Peyer's patch (tissue), 4 donors: ENCODE measurements at places on chromosomes 4 and X. TPM values are rescaled to one million over a fixed set of nuclear protein-coding genes. Genes with fewer than 3 reads are reported as not detected.

GRCh38 chr4:114180481-114180880 is 201.0 kb upstream of the ARSJ start:
- no peak for DNase-seq

- no peak for DNase-seq
Measured at GRCh38 chr4:5972571-5972970, 45.7 kb downstream of the C4orf50 start.

DNA sequence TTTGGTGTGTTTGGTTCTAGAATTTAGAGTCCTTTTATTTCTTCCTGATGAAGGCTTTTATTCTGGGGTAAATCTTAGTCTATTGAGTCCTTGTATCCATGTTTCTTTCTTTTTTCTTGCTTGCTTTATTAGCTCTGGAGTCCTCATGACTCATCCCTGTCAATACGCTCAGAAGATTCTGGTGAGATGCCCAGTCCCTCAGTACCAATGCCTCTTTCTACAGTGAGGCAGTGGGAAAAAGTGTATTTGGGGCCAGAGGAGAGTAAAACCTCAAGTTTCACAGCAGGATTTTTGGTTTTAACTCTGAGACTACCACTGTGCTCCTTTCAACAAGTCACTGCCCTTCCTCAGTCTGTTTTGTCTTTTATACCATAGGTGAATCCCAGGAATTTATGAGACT is 368.0 kb downstream of the GBA3 start:
- no peak for DNase-seq

DNA sequence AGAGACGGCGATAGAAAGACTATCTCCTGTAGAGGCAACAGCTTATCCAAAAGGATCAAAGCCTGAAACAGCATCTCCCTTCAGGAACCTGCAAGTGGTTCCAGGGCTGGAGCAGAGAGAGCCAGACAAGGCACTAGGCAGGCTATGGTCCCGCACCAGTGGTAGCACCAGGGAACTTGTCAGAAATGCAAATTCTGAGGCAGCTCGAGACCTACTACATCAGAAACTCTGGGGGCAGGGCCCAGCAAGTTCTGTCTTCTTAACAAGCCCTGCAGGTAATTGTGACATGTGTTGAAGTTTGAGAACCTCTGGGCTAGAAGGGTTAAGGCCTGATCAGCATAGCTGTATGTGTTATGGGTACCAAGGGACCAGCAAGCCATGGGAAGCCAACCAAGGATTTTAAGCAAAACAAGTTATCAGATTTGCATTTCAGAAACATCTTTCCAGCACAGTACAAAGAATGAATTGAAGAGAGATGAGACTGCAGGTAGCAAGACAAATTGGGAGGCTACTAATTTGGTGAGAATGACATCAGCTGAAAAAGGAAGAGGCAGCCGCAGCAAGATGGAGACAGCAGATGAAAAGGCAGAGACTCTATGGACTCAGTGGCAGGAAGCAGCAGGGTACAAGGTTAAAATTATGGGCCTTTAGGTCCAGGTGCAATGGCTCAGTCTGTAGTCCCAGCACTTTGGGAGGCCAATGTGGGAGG is 139.7 kb downstream of the TSPAN5 start:
- peak; percentile 68 for DNase-seq

- DNase-seq, result no peak
Measured at GRCh38 chr4:94489098-94489497, 37.4 kb downstream of the PDLIM5 start.

DNA sequence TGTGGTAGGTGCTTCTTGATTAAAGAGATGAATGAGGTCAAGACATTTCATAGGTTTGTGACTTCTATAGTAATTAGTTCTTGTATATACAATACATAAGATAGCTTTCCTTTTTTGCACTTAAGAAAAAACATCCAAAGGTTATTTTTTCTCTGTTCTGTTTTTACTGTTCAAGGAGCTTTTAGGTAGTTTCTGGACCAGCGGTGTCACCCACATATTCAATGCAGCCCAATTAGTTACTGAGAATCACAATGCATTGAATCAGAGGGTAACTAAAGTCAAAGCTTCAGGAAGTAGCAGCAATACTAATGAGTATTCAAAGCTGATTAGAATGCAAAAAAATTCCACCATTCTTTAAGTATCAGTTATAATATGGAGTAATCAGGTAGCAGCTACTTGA is 211.6 kb downstream of the SH2D1A start:
- no peak for DNase-seq

DNA sequence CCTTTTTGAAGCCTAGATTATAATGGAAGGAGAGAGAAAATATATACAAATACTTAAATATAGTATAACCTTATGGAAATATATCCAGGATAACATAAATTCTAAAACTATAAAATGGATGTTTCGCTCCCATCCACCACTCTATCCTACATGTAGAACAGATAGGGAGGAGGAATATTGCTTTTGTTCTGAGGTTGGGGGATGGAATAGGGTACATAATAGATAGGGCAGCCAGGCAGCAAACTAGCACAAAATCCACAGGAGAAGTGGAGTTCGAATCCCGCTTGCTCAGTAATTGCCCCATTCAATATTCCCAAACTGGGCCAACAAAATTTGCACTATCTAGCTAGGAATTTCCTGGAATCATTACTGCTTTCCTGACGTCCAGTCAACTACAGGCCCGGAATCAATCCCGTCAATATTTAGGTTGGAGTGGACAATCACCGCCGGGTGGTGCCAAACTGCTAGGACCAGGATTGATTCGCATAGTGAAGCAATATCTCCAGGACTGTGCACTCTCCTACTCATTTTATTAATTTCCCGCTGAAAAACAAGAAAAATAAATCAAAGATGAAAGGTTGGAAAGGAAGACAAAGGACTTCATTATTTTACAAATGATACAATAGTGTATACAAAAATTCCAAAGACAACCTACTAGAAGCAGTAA is 40.4 kb upstream of the PAPSS1 start:
- no peak for DNase-seq

STOX2 gene
- 11.1 TPM for total RNA-seq

GRCh38 chrX:133350751-133351150 is 64.5 kb downstream of the GPC4 start:
- no peak for DNase-seq

GRCh38 chr4:94390804-94391410 is 48.3 kb upstream of the HPGDS start:
- DNase-seq, result no peak

- no peak for DNase-seq
Measured at GRCh38 chr4:169361756-169362155, 91.0 kb upstream of the SH3RF1 start.

GRCh38 chrX:148049441-148049840 is 68.3 kb downstream of the FMR1NB start:
- DNase-seq, result no peak

DNA sequence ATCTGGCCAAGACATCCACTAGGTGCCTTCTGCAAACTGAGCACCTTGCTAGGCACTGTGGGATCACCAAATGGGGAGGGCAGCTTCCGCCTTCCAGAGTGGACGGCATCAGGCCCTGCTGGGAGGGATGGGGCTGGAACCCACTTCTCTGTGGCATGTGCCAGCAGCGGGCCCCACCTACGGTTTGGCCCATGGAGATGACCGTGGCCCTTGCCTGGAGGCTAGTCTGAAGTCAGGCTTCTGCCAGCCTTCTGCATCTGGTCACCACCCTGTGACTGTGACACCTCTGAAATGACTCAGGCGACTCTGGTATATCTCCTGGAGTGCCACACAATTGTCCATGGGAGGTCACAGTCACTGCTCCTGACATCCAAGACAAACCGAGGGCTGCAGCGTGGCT is 7.2 kb downstream of the SSR4 start:
- DNase-seq, result no peak

DNA sequence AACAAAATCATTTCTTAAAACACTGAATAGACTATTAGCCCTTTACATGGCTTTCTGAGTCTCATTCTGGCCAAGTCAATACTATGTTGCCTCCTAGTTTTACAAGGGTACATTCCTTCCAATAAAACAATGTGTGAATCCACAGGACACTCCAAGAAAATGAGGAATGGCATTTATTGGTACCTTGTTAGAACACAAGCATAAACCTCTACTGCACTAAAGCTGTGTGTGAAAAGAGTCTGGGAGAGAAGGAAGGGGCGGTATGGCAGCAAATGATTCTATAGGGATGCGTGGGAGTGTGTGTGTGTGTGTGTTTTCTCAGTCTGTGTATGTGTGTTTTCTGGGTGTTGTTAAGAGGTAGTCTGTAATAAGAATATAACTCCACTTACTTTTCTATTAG is 48.9 kb downstream of the CXCL1 start:
- DNase-seq, result no peak

DNA sequence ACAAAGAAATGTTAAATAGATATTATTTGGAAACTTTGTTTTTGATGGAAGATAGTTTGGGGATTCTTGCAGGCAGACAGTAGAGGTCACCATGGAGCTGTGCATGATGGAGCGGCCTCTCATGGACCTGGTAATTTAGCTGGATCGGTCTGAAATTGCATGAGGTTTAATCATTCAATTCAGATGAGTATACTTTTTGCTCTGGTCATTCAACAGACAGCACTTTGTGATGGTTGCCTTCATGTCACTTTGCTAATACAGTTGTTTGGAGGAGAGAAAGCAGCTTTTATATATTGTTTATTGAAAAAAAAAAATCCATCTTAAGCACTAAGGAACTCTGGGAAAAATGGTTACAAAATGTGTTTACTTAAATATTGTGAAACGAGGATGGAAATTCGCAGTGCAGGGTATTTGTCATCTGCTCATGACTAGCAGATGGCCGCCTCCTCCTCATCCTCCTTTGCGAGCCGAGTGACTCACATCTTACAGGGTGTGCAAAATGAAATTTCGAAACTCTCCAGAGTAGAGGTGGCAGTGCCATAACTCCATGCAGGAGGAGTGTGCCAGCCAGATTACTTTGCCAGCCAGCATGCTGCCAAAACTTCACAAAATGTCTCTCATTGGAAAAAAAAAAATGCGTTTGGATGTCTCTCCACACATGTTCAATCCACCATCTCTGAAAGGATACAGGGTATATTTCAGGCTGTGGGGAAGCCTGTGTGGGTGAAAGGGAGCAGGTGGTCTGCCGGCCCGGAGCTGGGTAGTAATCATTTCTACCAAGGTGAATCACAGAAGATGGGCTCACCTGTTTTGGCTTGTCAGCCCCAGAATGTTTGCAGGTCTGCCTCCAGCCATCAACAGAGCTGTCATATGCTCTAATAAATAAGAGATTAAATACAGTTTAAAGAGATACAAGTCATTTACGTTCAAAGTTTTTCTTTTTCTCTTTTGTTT is 314.9 kb upstream of the DIPK2B start:
- no peak for DNase-seq

GPR50 gene
- total RNA-seq, result not detected

DNA sequence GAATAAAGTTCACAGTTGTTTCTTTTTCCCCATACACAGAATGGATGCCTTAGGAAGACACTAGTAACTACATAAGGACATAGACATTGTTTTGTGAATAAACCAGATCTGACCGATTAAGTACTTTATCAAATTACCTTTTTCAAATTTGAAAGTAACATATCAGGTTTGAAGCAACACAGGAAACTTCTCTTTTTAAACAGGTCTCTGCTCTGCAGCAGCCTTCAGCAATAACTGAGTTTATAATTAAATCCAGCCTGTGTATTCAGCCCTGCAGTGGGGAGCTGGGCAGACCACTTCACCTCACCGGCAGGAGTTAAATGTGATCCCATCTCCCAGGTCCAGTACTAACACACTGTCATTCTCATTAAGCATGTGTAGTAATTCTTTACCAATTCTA is 68.3 kb upstream of the ATOH1 start:
- DNase-seq, result no peak

- no peak for DNase-seq
Measured at GRCh38 chr4:128550060-128550459, 259.4 kb upstream of the JADE1 start.

PLAC1 gene
- not detected for total RNA-seq

GRCh38 chrX:71992711-71993110 is 82.1 kb downstream of the NHSL2 start:
- DNase-seq, result no peak
